ENCODE measurements at places on chromosomes 6 and 20.
A peak's percentile ranks its signal among the peaks of the same experiment; 100 is the strongest.

- DNase-seq = peak; percentile 79
Observed at GRCh38 chr6:54071821-54072340, 39.4 kb upstream of the MLIP start.

DNA sequence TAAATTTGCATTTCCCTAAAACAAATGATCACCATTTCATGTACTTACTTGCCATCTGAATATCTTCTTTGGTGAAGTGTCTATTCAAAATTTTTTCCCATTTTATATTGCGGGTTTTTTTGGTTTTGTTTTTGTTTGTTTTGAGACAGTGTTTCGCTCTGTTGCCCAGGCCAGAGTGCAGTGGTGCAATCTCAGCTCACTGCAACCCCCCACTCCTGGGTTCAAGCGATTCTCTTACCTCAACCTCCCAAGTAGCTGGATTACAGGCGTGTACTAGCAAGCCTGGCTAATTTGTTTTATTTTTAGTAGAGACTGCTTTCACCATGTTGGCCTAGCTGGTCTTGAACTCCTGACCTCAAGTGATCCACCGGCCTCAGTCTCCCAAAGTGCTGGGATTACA lies 9.1 kb upstream of the REPS1 start:
- no peak for DNase-seq

GRCh38 chr6:158988477-158988876 lies 11.5 kb downstream of the RSPH3 start:
- no peak for DNase-seq

GRCh38 chr6:20778912-20779311 lies 244.7 kb downstream of the CDKAL1 start:
- no peak for DNase-seq

- DNase-seq = no peak
Observed at GRCh38 chr6:124822721-124823120, 139.5 kb upstream of the RNF217 start.

DNA sequence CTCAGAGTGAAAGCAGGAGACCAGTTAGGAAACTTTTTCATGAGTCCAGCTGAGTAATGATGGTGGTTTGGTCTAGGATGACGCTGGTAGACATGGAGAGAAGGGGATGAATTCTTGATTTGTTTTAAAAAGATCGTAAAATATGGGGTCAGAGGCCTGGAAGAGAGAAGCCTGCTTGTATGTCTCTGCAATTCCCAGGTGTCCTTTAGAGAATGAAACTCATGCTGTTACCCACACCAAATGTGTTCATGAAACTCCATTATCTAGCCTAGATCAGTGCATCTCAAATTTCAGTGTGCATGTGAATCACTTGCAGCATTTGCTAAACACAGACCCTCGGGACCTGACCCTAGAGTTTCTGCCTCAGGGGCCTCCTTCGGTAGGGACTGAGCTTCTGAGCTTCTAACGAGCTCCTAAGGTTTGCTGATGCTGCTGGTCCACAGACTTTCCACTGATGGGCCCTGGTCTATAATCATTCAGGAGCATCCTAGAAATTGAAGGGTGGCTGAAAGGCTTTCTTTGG lies 302.0 kb upstream of the PLCB4 start:
- peak; percentile 4 for DNase-seq

- DNase-seq = no peak
Observed at GRCh38 chr6:54010340-54011276, 100.6 kb upstream of the MLIP start.

DNA sequence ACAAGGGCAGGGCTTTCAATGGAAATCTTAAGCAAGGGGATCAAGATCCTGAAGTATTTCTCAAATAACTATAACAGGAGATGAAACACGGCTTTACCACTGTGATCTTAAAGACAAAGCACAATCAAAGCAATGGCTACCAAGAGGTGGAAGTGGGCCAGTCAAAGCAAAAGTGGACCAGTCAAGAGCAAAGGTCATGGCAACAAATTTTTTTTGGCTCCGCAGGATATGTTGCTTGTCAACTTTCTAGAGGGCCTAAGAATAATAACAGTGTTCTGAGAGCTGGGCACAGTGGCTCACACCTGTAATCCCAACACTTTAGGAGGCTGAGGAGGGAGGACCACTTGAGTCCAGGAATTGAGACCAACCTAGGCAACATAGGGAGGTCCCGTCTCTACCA lies 54.1 kb downstream of the ILRUN start:
- no peak for DNase-seq

All from astrocyte of the spinal cord (primary cell).